Activated T-helper 1 cell treated with anti-CD3 and anti-CD28 coated beads, Interleukin-2, amount 50 U/mL, for 16 hours (primary cell): ENCODE measurements at places on chromosomes 7 and 10.

- DNase-seq, result no peak
Observed at GRCh38 chr7:139595806-139596205, 72.3 kb downstream of the CLEC2L start.

GRCh38 chr7:64869121-64869725 is 33.9 kb upstream of the ZNF273 start:
- DNase-seq, result no peak

GRCh38 chr7:491958-492713 is 27.5 kb downstream of the PDGFA start:
- no peak for DNase-seq

DNA sequence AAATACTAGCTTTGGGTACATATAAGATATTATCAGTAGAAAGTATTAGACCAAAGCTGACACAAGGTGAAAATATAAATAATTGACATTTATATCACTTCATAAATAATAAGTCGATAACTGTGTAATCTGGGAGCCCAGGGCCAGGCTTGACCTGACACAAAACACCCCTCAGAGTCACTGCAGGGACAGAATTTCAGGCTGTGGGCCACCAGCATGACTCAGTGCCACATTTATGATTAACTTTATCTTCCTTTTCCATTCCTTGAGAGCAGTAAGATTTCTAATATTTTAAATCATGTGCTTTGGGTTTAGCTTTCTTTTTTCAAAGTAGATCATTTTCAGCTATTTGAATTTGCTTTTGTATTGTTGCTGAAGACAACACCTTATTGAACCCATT is 102.9 kb upstream of the NFE2L3 start:
- DNase-seq, result no peak

GRCh38 chr10:80273523-80274170 is 15.8 kb downstream of the MAT1A start:
- no peak for DNase-seq

GRCh38 chr10:70164163-70164562 is 6.2 kb downstream of the SAR1A start:
- no peak for DNase-seq

- no peak for DNase-seq
Observed at GRCh38 chr7:131745390-131746248, 189.2 kb upstream of the PODXL start.

GRCh38 chr10:90939116-90939515 is 18.2 kb upstream of the ANKRD1 start:
- DNase-seq, result no peak

- no peak for DNase-seq
Observed at GRCh38 chr7:102872460-102872859, 40.3 kb upstream of the LRRC17 start.

DNA sequence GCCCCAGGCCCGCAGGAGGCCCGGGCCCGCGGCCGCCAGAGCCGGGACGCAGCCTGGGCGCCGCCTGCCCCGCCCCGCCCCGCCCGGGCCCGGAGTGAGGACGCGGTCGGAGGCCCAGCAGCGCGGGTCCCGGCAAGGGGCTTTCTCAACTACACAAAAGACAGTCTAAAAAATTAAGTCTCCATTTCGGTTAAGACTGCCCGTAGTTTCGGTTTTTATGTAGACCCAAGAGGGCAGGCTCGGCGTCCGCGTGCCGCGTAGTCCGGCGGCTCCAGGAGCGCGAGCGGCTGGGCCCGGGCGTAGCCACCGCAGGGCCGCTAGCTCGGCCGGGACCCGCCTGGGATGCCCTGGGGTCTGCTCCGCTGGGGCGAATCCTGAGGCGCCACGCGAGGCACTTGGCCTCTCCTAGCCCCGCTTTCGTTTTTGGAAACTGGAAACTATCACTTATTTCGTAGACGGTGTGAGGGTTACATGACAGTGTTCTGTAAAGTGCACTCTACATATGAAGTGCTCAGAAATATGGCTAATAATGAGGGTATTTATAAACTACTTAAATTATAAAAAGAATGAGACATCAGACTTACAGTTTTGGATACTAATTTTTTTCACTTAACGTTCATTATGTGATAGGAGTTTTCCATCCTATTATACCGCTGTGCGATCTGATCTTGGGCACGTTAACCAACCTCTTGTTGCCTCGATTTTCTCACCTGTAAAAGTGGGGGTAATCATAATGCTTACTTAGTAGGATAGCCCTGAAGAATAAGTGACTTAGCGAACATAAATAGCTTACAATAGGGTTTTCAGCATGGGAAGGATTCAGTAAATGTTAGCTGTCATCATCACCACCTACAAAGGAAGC is 573 bp downstream of the BLVRA start:
- DNase-seq, result peak; percentile 12
